ENCODE measurements at places on chromosomes 6 and 20. TPM values are rescaled to one million over a fixed set of nuclear protein-coding genes. Genes with fewer than 3 reads are reported as not detected.

GRCh38 chr20:20712004-20712473 is 405 bp downstream of the RALGAPA2 start:
- no peak for DNase-seq

DNA sequence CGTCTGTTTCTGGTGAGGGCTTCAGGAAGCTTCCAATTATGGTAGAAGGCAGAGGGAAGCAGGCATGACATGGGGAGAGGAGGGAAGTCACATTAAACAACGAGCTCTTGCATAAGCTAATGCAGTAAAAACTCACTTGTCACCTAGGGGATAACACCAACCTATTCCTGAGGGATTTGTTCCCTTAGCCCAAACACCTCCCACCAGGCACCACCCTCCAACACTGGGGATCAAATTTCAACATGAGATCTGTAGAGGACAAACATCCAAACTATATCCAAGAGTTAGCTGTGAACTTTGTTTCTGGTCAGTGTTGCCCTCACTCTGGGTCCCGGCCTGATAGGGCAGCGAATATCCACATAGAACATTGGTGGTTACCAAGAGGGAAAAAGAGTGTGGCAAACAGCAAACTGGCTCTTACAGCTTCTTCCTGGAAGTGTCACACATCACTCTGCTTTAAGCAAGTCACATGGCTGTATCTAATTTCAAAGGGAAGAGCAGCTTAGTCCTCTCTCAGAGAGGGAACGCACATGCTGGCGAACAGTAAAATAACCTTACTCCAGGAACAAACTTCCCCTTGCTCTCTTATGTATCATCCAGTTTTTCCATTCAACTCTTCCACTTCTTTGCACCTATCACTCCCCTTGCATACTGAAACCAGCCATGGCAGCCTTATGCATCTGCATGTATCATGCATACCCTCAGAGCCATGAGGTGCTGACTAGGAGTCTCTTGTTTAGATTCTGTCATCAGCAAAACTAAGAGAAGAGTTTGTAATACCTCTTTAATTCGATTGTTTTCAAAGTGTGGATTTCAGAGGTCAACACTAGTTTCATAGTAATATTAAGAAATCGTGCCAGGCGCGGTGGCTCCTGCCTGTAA is 4.8 kb upstream of the MOCS1 start:
- DNase-seq, result no peak

DNA sequence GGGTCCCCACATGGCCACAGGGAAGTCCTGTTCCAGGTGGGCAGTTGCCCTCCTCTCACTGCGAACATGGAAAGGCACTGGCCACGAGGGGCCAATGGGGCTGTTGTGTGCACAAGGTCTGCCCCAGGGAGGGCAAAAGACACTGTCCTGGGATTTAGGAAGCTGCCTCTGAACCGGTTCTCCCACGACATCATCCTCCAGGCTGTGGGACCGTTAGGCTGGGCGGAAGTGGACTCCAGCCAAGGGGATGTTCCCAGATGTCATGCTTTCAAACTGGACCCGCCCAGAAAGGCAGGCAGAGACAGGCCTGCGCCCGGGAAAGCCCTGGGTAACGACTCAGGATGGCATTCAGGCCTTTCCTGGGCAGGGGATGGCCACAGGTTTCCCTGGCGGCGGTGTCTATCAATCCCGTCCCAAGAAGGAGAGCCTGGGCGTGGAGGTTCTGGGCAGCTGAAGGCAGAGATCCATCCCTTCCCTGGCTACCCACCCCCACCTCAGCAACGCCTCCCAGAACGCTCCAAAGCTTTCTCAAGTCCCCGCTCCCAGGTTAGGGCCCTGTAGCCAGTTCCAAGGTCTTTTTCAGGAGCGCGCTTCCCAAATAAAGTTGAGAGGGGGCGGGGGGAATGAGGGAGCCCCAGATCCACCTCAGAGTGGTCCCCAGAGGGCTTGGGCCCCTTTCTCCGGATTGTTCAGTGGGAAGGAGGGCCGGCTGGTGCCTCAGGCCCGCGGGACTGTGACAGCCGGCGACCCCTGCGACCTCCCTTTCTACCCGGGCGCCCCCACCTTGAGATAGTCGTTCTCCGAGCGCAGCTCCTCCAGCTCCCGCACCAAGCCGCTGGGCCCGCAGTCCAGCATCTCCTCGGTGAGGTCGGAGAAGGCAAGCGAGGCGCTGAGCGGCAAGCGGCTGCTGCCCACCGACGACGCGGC is 13.8 kb upstream of the TLDC2 start:
- peak; percentile 98 for DNase-seq

DNA sequence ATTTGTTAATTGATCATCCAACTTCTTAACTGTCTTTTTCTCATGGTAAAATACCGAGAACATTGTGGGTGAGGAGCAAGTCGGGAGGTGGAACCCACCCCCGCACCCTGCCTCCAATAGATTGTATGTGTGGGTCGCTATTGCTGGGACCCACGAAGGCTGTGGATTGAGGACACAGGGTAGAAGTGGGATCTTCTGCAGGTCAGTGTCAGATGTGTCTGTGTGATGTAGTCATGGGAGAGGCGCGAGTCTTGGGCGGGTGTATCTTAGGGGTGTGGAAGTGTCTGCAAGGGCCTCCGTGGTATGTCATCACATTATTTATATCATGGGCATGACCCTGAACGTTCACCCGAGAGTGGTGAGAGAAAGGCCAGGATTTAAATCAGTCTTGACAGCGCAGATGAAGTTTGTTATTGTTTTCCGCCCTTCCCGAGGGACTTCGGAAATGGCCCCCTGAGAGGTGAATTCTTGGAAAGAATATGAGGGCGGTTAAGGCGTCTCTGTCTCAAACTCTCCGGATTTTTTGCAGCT is 472 bp upstream of the PAQR8 start:
- DNase-seq, result no peak

DNA sequence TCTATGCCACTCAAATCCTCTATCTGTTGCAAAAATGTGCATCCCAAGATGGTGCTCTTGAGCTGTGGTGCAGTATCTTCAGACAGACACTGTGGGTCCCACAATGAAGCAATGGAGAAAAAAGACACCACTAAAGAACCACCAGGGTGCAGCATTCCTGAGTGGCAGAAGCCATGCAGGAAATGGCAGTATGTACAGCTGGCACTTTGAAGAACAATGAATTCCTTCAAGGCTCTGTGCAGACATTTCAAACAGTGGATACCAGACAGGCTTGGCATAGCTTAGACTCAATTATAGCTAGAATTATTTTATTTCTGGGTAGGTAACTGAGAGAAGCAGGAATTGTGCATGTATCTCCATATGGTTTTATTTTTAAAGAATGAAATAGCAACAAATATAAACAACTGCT is 24.0 kb upstream of the HDAC2 start:
- DNase-seq, result peak; percentile 68

DNA sequence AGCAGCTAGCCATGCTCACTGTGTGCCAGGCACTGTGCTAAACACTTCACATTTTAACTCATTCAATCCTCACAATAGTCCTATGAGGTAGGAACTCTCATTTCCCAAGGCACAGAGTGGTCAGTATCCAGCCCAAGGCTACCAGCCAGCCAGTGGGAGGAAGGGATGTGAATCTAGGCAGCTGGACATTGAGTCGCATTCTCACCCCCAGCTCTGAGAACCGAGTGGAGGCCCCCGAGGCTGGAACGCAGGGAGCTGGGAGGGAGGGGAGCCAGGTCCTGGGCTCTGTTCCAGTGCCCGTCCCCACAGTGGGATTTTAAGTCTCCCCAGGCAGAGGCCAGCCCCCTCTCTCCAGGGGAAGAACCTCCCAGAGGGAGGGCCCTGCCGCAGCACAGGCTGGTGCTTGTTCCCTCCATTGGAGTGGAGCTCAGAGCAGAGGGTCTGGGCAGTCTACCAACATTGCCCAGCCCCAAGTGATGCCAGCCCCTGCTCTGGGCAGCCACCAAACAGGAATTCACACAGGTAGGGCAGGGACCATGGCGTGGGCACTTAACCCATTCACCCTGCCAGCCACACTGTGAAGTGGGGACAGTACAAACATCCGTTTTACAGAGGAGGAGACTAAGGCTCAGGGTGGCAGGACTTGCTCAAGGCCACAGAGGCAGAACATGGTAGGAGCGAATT is 131.3 kb downstream of the CEBPB start:
- no peak for DNase-seq

The CD24 gene
- polyA plus RNA-seq, result 192 TPM

Data from foreskin keratinocyte (primary cell).